CD4-positive, alpha-beta T cell treated with Interleukin-12 subunit alpha and Interleukin-12 subunit beta, for 1 hour (primary cell): ENCODE measurements at places on chromosomes 13 and 19.

DNA sequence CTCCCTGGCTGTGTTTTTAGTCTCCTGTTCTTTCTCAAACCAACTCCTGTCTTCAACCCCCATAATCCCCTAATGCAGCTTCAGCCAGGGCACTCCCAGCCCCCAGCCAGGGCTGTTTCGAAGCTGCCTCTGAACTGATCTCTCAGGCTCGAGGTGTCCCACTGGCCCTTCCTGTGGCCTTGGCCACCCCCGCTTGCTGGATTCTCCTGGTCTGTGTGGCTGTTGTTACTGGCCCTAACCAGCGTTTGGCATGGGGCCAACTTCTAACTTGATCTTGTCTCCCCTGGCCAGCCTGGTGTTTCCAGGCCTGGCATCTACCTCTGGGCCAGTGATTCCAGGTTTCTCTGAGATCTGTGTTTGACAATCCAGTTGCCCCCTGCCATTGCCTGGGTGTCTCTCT lies 11.0 kb downstream of the XAB2 start:
- DNase-seq, result no peak

DNA sequence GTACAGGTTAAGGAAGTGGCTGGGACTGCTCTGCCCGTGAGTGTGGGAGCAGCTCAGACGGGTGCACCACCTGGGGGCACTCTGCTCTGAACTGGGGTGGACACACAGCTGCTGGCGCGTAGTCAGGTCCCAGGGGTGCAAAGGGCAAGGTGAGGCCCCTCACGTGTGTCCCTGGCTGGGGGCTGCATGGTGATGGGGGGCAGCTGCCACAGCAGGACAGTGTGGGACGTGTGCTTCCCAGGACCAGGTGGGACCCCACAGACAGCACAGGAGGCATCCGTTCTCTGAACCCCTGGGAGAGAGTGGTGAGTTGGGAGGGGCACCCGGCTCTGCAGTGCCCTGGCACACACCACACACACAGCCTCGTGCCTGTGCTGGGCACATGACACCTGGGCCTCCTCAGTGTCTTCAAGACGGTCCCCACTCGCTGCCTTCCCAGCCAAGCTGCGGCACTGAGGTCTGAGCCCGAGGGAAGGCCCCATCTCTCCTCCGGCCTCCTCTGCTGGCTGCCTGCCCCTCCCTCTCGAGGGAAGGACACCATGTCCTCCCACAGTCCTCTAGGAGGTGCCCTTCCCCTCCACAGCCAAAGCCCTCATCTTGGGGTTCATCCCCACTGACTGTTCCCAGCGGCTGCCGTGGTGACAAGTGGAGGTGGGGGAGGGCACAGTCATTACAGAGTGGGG lies 24.7 kb downstream of the CILP2 start:
- DNase-seq, result peak; percentile 64

- no peak for DNase-seq
Observed at GRCh38 chr19:6767081-6767356, 216 bp downstream of the SH2D3A start.

DNA sequence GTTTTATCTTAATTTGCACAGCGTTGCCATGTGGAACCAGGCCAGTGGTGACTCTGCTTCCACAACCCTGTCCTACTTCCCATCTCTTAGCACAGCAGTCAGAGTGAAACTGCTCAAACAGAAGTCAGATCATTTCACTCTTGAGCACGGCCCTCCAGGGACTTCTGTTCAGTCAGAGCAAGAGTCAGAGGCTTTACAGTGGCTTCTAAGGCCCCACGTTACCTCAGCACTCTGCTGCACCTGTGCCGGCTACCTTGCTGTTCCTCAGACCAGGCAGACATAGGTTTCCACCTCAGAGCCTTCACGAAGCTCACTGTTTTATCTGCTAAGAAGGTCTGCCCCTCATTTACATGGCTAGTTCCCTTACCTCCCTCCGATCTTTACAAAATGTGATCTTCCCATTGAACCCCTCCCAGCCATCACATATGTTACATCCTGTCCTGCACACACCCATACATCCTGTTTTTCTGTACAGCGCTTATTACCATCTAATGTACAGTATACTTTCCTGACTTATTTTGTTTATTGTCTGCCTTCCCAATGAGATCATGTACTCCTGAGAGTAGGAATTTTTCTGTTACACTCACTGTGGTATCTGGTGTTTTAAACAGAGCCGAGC lies 41.6 kb downstream of the TM9SF2 start:
- DNase-seq, result peak; percentile 40

GRCh38 chr13:49731766-49732165 lies 40.5 kb upstream of the EBPL start:
- DNase-seq, result no peak

DNA sequence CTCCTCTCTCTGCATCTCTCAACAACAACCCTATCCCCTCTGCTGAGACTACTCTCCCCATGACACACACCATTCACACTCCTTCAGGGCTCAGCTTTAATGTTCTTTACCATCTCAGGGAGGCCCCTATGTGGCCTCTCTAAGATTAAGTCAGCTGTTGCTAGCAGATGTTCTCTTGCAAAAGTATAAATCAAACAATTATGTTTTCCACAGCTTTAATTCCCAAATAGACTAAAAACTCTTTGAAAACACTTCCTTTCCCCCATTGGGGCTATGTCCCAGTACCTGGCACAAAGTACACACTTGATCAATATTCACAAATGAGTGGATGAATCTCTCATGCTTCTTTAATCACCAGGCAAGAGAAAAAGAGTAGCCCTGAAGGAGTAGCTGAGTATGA lies 5.1 kb downstream of the PEG3 start:
- no peak for DNase-seq

GRCh38 chr13:32116210-32116609 lies 84.6 kb downstream of the FRY start:
- DNase-seq, result no peak

GRCh38 chr13:26821672-26822071 lies 61.1 kb upstream of the GPR12 start:
- no peak for DNase-seq

DNA sequence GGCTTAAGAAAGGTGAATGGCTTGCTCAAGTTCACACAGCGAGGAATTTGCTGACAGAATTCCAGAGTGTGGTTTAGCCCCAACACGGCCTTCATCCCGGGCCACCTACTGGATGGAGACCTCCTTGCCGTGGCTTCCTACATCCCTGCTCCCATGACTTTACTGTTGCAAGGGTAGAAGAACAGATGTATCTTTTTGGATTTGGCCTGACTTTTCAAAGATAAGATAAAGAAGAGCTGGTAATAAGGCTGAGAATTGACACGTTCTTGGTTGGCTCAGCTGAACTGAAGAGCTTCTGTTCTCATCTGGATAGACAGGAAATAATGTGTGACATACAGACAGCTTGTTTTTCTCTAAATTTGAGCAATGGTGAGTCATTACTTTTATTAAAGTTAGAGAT lies 113.1 kb downstream of the KLF5 start:
- no peak for DNase-seq

GRCh38 chr13:73278186-73278585 lies 219.4 kb downstream of the KLF5 start:
- DNase-seq, result no peak

DNA sequence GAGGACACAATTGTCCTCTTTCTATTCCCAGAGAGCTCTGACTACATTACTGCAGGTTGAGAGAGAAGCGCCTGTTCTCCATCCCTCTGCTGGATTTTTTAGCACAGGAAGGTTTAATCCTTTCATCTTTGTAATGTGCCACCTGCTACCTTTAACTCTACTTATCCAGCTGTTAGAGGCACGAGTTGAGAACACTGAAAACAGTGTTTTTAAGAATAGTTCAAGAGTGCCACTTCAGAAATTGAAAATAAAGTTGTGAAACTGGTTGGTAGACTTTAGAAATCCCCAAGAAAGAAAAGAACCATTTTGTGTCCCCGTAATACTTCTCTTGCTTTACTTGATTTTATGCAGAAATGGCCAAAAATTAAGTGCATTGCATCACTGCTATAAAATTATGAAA lies 20.6 kb downstream of the FREM2 start:
- DNase-seq, result no peak

DNA sequence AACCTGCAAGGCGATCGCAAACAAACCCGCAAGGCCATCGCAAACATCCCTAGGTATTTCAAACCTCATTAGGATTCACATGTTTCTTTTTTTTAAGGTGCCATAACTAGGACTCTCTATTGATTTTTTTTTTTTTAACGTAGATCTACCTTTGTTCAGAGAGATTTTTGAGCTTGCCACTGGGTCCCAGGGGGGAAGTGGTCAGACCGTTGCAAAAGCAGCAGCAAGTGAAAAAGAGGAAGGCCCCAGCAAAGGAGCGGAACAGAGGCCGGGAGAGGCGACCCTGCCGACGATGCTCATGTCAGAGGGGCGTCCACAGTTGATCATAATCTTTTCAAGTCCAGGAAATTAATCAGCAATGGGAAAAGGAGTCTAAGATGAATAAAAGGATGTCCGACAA lies 32.7 kb upstream of the FLT1 start:
- DNase-seq, result no peak

DNA sequence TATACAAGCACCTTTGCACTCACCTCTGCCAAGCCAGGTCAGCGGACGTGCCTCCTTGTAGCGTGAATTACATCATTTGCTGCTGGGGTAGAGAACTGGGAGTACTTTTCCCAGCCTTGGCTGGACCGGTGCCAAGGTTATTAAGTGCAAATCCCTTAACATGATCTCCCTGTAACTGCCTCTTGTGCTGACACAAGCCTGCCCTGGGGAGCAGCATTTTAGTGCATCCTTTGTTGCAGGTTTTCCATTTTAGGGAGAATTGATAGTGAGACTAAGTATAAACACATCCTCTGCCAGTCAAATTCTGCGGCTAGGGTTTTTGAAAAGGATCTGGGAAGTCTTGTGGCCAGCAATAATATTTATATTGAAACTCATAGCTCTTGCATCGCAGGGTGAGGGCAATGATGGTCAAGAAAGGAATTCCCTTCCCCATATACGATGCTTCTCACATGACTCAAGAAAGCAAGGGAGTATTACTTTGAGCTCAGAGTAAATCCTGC lies 32.7 kb upstream of the DCLK1 start:
- DNase-seq, result no peak

GRCh38 chr19:4889034-4889815 lies 13.5 kb downstream of the ARRDC5 start:
- no peak for DNase-seq

- peak; percentile 84 for DNase-seq
Observed at GRCh38 chr19:52993342-52994178, 20.2 kb upstream of the ERVV-1 start.

DNA sequence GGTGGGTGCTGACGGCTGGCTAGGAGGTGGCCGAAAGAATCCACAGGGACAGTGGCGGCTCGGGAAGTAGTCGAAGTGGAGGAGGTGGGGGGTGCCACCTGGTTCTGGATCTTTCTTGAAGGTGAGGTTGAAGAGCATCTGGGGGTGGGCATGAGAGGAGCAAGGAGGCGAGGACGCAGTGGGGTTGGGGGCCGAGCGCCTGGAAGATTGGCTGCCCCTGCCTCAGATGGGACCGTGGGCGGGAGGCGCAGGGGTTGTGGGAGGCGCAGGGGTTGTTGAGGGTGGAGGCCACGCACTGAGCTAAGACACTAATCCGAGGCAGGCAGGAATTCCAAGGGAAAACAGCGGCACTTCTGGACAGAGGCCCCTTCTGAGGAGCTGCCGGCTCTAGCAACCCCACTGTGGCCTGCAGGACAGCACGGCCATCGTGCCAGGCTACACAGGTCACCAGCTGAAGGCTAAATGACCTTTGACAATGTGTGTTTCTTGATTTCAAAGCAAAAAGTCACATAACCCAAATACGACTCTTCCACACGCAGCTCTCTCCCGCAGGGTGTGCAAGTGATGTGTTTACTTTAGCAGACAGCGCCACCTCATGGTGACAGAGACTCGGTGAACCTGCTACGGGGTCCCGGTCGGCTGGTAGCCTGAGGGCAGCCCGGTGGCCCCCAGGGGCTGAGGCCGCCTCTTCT lies 44.1 kb upstream of the RANBP3 start:
- peak; percentile 79 for DNase-seq

DNA sequence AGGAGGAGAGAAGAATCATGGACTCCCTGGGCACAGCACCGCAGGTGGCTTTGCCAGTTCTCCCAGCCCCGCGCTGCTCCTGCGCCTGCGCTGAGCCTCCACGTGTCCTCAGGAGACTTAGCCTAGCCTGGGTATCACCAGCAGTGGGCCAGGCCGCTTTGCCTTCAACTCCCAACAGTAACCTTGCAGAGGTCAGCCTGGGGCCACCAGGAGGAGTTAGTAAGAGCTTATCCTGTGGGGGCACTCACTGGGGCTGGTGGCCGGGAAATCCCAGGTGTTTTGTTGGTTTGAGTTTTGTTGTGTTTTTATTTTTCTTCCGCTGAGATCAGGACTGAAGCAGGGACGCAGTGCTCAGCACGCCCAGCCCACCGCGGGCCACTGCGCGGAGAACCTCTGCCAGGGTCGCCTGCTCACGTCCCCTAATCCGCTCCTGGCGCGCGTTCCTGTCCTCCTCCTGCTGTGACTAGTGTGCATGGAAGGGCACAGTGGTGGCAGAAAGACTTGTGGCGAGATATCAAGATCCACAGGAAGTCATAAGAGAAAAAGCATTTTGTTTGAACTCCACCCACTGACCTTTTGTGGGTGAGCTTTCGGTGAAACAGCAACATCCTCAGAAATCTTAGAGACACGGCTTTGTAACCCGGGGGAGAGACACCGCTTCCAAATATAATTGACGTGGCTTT lies 207.4 kb upstream of the RFC3 start:
- peak; percentile 68 for DNase-seq
